ENCODE measurements at places on chromosomes 2 and 18.

DNA sequence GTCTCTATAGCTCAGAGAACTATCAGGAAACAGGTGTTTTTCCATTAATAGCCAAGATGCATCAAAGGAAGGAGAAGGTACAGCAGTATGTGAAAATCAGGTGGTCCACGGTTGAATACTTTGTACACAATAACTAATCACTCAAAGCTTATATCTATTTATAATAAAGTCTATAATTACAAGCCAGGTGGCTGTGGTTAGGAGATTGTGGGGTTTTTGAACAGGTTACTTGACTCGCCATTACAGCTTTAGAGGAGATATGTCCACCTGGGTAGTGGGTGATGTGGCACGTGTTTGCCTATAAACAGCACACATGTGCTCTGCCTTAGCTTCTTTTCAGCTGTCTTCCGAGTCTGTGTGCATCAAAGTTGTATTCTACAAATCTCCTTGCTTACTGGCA lies 892.2 kb upstream of the ZEB2 start:
- DNase-seq = no peak

GRCh38 chr2:119011162-119011909 lies 69.3 kb downstream of the MARCO start:
- DNase-seq = peak; percentile 53

- no peak for DNase-seq
These were observed 86.2 kb upstream of the PTPRM start for GRCh38 chr18:7480879-7481278.

- DNase-seq = no peak
These were observed 27.8 kb downstream of the ZNF236 start for GRCh38 chr18:76850112-76850511.

DNA sequence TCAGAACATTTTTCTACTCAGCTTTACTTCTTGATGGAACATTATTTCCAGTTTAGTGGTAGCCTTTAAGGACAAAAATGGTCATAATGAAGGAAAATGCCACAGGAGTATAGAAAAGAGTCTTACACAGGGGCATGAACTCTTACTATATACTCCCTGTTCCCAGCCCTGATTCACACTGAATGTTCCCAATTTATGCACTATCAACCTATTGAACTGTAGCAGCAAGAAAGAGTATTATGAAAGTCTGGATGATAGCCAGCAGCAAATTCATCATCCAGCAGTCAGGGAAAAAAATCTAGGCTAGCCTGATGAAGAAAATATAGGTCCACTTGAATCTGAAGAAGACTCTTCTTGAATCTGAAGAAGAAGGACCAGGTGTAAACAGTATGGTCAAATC lies 1170.3 kb upstream of the CHAC2 start:
- no peak for DNase-seq

DNA sequence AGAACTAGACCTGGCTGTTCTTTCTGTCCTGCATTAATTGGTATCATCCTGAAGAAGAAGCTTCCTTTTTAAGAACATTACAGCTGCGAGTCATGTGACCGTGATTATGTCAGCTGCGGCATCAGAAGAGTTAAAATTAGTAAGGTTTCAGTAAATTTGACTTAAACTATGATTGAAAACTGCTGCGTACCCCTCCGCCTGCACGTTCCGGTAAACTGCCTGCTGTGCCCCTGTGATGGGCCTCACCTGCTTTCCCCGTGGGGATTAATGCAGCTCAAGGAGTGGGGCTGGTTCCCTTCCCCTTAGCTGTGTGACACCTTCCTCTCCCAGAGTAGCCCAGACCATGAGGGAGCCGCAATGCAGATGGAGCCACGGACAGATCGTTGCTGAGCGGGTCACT lies 36.1 kb upstream of the MYO3B start:
- DNase-seq = no peak

GRCh38 chr2:16700551-16701259 lies 35.1 kb upstream of the CYRIA start:
- no peak for DNase-seq

DNA sequence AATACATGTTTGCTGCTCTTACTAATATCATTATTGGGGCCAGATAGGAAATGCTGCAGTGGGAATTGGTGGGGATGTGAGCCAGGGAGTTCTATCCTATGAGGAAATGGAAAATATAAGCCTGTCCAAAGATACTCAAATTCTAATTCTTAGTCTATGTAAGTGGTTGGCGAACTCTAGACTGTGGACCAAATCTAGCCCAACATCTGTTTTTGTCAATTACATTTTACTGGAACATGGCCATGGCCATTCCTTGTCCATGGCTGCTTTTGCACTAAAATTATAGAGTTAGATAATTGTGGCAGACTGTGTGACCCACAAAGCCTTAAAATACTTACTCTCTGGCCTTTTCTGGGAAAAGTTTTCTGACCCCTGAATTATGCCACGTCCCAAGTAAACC lies 113.3 kb downstream of the MGAT5 start:
- DNase-seq = no peak

- DNase-seq = peak; percentile 33
These were observed 1080.5 kb upstream of the ACVR2A start for GRCh38 chr2:146764301-146764700.

DNA sequence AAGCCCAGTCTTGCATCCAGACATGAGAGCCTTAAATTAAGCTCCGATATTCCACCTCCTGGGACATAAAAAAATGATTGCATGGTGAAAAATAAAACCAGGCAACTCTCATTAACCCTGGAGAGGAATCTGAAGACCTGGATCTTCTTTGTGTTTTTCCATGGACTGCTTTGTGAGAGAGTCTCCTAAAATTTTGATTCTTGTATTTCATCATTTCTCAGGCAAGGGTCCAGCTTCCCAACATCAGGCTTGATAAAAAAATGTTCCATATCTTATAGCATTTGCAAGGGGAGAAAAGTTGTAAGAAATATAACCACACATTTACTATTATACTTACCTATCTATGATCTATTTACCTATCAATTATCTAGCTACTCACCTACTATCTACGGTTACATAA lies 327.5 kb upstream of the SPHKAP start:
- no peak for DNase-seq

DNA sequence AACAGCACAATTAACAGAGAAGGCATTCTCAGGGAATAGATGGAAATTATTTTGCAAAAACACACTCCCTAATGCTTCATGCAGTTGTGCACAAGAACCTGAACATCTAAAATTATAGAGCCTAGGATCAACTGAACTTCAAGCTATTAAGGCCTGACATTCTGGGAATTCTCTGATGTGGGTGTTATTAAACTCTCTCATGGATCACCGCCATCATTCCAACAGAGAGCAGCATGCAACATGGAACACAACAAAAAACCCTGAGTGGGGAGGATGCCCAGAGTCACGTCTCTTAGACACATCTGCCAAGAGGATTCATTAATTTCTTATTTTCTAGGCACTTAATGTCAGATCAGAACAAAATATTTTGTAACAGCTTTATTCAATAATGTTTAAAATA lies 543.8 kb downstream of the ERBB4 start:
- no peak for DNase-seq

DNA sequence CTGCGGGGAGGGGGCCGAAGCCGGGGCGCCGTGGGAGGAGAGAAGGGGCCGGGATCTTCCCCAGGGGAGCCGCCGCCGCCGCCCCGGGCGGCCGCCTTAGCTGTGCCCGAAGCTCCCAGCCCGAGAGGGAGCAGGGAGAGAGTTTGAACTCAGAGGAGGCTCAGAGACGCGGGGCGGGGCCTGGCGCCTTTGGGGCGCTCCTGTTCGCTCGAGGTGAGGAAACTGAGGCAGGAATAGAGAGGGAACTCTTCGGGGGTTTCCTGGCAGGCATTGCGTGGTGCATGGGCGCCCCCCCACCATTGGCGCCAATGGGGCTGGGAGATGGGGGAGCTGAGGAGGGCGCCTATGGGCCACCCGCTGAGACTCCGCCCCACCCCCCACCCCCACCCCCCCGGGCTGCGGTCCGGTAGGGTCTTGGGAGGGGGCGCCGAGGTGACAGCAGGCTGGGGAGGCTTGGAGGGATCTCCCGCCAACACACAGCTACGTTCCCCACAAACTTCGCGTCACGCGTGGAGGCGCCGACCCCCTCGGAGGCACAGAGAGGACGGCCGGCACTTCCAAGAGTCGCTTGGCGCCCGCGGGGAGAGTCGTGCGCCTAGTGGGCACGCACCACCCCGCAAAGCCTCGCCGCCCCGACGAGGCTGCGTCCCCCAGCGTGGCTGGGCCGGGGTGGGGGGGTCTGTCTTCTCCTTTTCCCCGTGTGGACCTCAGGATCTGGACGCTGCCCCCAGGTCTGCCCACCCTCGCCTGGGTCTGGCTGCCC lies 680 bp downstream of the CTDSP1 start:
- DNase-seq = peak; percentile 50

DNA sequence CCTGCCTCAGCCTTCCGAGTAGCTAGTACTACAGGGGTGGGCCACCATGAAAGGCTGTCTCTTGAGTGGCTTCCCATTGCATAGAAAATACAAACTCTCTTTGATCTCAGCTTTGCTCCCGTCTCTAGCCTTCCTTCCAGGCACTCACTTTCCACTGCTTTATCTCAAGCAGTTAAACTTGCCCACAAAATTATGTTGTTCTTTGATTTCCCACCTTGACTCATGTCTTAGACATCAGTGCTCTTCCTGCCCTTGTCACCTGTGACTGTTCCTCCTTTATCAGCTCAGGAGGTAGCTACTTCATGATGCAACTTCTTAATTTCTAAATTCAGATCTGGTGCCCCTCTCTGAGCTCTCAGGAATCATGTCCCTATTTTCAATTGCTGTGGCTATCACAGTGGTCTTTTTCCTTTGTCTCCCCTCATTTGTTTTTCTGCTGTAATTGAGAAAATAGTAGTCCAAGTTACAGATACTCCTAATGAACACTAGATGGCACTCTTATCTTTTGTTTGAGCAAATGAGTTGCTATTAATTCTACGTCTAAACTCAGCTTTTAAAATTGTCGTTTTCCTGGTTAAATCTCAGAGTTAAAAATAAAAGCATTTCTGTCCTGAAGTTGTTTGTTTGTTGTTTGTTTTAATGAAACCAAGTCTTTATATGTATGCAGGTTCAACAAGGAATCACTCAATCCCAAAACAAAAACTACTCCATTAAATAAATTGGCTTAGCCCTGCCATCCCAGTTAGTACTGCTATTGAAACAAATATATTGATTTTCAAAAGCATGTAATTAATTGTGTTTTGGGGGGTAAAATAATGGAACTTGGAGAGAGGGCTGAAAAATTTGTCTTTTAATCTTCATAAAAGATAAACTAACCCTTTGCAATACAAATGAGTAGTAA lies 46.9 kb upstream of the GREB1L start:
- peak; percentile 70 for DNase-seq

- DNase-seq = peak; percentile 67
These were observed 667 bp downstream of the TRIB2 start for GRCh38 chr2:12717191-12718014.

- no peak for DNase-seq
These were observed 6.0 kb downstream of the ERBB4 start for GRCh38 chr2:212532585-212532984.

- DNase-seq = peak; percentile 92
These were observed 114.8 kb downstream of the PLB1 start for GRCh38 chr2:28610583-28611201.

DNA sequence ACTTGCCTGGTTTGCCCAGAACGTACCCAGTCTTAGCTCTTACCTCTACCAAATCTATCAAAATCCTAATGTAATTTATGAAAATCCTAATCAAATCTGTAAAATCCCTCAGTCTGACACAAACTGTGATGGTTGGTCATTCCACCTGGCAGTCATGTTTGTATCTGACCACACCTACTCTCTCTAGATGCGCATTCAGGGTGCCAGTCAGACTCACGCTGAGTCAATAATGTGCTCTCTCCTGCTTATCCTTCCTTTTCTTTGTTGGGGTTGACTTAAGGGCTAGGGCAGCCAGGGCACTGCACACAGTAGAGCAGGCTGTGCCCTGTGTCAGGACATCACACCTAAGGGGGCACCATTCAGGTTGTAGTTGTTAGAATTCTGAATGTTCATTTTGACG lies 48.5 kb upstream of the PARD3B start:
- DNase-seq = no peak

GRCh38 chr2:52054824-52055223 lies 1022.9 kb upstream of the NRXN1 start:
- no peak for DNase-seq

- DNase-seq = peak; percentile 68
These were observed 106.7 kb upstream of the NABP1 start for GRCh38 chr2:191571163-191571769.

DNA sequence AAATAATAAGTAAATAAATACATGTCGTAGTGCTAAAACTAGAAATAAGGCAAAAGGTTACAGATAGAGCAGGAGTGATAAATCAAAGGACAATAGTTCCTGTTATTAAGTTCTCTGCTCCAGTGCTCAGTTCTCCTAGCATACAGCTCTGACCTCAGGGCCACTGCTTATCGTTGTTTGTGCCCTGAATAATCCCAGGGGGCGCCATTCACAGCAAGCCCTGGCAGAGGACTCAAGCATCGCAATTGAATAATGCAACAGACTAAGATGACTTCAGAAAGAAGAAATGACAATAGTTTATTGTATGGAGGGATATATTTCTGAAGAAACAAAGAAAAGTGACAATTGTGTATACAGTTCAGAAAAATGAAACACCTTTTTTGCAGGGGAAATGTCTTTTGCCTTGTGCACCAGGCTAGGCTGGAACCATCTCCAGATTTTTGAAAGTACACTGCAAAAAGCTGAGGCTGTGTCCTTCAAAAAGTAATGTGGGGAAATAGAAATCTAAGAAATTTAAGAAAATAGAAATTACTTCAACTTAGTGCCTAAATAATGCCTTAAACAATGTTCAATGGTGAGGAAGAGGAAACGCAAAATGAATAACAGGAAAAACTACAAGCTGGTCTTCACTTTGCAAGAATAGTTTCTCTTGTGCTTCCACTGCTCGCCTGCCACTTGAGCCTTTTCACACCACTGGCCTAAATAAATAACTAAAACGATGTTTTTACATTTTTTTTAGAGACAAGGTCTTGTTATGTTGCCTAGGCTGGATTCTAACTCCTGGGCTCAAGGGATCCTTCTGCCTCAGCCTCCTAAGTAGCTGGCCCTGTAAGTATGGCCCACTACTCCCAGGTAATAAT lies 19.0 kb upstream of the CCNYL1 start:
- DNase-seq = peak; percentile 56

GRCh38 chr18:2965797-2966196 lies 47.1 kb downstream of the LPIN2 start:
- DNase-seq = no peak

- DNase-seq = peak; percentile 88
These were observed 14.5 kb downstream of the EPC2 start for GRCh38 chr2:148658807-148659722.

- DNase-seq = no peak
These were observed 17.5 kb downstream of the VRK2 start for GRCh38 chr2:58064086-58064485.

GRCh38 chr2:69191634-69192033 lies 178.7 kb downstream of the ANTXR1 start:
- no peak for DNase-seq
